ENCODE measurements at places on chromosomes 7 and 10.

- DNase-seq: no peak
Observed at GRCh38 chr10:23200586-23200985, 8.5 kb downstream of the PTF1A start.

DNA sequence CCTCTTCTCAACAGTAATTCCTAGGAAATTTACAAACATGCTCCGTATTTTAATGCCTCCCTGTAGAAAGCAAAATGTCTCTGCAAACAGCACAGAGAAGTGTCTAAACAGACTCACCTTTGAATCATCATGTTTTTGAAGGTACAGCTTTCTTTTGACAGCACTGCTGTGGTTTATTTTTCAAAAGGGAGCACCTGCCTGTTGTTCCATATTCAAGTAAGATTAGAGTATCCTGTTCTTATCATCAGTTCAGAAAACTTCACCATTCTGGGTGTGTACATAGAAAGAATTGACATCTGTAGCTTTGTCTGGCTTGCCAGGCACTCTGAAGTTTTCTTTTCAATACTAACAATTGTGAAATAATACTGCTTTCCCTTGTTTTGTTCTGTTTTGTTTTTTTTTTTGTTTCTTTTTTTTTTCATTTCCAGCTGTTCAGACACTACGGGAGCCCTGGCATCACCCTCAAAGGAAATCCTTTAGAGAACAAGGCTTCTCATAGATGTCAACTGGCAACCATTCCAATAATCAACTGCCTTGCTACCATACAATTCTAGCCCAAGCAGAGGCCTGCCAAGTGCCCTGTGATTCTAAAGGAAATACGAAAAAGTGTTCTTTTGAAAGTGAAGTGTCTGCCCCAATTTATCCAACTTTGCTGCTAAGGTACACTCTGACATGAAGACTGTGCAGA lies 275.9 kb downstream of the PRPF18 start:
- DNase-seq: no peak

DNA sequence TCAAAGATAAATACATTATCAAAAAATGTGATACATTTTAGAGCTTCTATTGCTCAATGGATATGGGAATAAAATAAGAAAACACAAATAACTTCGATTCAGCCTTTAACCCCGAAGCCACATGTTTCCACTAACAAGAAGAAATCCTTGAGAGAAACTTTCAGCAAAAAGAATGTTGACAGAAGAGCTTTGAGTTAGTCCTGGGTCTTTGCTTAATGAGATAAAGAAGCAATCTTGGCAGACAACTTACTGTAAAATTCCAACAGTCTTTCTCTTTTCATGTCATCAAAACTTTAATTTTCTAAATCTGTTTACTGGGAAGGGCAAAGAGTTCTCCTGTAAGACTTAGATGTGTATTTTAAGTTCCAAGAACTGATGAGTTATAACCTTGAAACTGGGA lies 810.2 kb downstream of the CNTNAP2 start:
- DNase-seq: no peak

- no peak for DNase-seq
Observed at GRCh38 chr10:6224781-6225180, 22.0 kb downstream of the PFKFB3 start.

DNA sequence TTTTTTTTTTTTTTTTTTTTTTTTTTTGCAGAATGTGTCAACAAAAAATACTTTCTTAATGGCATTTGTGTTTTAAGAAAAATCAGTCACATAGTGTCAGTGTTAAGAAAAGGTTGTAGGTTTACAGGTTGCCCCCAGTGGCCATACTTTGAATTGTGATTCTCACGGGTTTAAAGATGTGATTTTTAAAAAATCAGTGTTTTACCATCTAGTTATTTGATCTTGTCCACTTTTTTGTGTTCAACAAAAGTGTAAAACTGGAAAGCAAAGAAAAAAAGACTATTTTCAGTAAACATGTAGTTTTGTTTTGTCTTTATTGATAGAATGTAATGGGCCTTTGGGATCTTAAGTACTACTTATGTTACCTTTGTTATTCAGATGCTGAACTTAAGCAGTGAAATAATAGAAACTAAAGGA lies 25.7 kb downstream of the SUV39H2 start:
- no peak for DNase-seq

GRCh38 chr7:108226816-108227299 lies 96.7 kb upstream of the LAMB4 start:
- DNase-seq: no peak

DNA sequence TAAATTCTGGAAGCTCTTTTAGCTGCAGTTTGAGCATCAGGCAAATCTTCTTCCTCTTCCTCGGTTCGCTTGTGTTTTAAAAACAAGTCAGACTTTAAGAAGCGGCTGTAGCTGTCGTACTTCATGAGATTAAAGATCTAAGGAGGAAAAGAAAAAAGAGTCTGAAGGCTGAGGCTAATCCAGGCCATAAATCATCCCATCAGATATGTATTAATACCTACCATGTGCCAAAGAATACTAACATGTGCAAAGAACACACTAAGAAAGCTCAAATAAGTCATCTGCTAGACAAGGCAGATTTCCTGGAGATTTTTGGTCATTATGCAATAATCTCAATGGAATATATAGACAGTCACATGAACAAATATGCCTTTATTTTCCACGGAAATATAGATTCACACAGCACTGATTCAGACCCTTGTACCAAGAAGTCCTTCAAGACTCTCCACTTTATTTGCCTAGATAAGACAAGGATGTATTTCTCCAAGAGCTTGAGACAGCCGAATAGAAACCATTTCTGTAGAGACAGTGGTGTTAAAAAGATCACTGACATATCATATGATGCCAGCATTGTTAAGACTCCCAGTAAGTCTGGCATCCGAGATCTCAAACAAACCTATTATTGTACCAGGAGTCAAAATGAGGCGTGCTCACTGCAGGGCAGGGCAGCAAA lies 42.3 kb downstream of the RGS10 start:
- DNase-seq: no peak

DNA sequence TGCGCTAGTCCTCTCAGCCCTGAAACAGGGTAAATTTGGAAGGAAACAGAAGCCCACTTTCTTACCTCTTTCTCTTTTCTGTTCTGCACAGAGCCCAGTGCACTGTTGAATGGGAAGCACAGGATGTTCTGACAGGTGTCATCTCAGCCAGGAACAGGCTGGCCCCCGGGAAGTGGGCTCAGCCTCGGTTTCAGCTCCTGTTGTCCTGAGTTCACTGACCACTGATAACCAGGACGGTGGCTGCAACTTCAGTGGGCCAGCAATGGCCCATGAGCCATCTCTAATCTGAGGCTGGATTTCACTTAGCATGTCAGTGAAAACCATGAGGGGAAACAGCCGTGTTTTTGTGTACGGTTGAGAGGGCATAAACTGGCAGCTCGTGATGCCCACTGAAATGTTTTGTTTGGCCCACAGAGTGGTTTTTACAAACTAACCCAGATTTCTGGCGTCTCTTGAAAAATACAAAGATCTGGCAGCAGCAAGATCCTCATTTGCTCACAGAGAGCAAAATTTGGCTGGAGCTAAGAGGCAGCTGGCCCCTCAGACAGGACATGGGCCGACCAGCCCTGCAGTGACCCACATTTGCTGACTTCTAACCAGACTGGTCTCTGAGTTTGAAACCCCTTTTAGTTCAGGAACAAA lies 455.9 kb downstream of the PAXIP1 start:
- DNase-seq: no peak

- no peak for DNase-seq
Observed at GRCh38 chr10:22222236-22223190, 4.7 kb upstream of the EBLN1 start.

DNA sequence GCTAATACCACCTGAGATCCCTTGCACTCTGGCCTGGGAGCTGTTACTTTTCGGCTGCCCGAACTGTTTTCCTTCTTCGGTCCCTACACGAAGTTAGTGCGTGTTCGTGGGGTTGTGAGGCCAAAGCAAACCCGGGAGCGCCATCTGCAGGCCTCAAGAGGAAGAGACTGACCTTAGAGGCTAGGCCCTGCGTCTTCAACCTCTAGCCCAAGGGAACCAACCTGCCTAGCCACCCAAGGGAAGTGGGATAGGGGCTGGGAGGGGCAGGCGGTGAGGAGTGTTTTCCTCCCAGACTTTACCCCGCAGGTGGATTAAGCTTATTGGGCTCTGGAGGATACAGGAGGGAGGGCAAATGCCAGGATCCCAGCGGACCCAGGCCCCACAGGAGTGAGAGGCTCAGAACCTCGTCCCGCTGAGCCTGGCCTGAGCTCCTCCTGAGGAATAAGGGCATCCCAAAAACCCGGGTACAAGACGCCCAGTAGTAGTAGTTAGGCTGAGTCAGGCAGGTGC lies 1.7 kb upstream of the PAX2 start:
- no peak for DNase-seq

DNA sequence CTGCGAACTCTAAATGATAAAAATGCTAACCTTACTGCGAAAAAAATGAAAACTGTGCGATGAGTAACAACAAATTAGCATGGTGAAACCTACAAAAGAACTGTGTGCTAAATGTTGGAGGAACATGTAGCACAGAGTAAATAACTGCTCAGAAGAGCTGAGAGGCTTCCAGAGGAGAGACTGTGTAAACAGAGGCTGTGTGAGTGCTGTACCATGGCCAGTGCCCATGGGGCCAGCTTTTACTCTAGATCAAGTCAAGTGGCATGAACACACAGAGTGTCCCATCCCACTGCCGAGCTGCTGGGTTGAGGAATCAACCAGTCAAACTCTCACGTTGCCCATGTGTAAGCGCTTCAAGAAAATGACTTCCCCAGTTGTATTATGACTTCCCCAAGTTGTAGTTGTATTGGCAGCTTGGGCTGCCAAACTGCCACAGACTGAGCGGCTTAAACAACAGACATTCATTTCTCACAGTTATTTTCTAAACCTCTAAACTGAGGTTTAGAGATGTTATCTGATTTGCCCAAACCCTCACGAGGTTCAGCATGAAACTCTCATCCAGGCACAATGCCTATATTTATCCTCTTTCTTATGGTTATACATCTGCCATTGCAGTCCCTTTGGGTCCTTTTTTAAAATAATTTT lies 270.7 kb downstream of the ABCA13 start:
- no peak for DNase-seq

- no peak for DNase-seq
Observed at GRCh38 chr7:47407821-47408674, 173.9 kb downstream of the TNS3 start.

- DNase-seq: no peak
Observed at GRCh38 chr10:2994221-2994961, 73.0 kb upstream of the PFKP start.

- DNase-seq: no peak
Observed at GRCh38 chr10:28179006-28179742, 123.7 kb downstream of the MPP7 start.

DNA sequence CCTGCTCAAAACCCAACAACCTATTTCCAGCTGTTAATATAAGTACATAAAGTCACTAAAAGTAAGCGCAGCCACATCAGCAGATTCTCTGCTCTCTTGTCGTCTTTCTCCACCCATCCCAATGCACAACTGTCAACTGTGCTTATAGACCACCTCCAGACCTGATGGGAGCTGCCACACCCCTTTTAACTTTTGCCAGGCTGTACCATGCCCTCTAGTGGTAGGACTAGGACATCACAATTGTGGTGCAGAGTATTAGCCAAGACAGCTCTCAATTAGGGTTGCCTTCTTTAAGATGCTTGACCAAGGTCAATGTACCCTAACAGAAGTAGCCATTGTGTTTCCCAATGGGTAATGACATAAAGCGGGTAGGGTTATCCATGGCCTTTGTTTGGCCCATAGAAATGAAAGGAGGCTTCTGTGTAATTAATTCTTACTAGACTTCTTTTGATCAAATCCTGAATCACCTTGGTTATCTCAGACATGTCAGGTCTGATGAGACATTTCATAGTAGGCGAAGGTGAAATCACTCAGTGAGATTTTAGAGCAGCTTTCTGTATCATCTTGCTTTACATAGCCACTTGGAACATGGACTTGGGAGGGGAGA lies 68.1 kb downstream of the SCRN1 start:
- DNase-seq: peak; percentile 58

GRCh38 chr7:25353196-25353595 lies 124.9 kb upstream of the NPVF start:
- no peak for DNase-seq

- no peak for DNase-seq
Observed at GRCh38 chr10:132294561-132295318, 13.0 kb downstream of the STK32C start.

GRCh38 chr10:81502677-81503359 lies 372.2 kb upstream of the NRG3 start:
- no peak for DNase-seq

- no peak for DNase-seq
Observed at GRCh38 chr7:3028071-3028757, 15.5 kb downstream of the CARD11 start.

DNA sequence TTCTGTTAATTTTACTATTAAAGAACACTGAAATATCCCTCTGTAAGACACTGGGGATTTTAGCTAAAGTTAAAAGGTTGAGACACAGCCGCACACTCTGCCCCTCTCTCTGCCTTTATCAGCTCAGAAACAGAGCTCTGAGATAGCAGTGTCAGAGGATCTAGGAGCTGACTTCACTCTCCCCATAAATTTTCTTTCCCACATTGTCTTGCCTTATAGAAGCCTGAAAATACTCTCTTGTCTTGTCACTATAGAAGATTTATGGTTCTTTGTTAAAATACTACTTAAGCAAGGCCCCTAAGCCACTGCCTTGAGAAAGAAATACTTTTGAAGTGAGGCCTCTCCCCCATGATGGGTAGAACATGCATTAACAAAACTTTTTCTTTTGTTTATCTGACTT lies 105.7 kb upstream of the C10orf90 start:
- DNase-seq: no peak

DNA sequence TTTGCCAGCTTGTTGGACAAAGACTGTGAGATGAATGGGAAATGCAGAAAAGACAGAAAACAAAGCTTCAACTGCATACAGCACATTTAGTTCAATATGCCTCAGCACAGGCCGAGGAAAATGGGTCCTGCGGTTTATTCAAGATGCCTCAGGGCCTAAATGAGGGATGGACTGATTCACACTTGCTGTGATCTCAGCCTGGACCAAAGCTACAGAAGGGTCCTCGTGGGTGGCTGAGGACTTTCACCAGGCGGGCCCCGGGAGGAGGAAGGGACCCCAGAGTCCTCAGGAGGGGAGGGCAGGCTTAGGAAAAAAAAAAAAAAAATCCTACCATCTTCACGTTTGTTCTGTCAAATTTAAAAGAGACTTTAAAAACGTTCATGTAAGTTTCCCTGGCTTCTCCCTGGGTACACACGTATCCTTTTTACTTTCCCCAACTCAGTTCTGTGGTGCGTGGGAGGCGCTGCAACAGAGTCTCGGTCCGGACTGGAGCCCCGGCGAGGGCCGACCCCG lies 624 bp upstream of the ZNF783 start:
- DNase-seq: no peak

DNA sequence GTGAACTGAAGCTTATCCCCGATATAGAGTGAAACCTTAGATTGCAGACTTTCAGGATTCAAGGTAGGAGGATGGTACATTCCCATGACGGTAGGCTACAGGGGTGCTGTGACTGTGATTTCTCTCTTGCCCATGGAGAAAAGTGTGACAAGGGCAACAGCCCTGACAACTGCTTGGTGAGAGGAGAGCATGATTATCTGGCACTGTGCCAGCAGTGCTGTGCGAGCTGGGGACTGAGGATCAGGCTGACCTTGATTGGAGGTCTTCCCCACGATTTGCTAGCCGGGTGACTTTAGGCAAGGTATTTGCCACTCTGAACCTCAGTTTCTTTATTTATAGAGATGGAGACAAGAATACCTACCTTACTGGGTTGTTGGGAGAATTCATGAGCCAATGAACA lies 229.5 kb downstream of the PTEN start:
- DNase-seq: no peak

Measured in left hindlimb (tissue), 1 donor.